ENCODE measurements at places on chromosomes 7 and 10.
A peak's percentile ranks its signal among the peaks of the same experiment; 100 is the strongest.

DNA sequence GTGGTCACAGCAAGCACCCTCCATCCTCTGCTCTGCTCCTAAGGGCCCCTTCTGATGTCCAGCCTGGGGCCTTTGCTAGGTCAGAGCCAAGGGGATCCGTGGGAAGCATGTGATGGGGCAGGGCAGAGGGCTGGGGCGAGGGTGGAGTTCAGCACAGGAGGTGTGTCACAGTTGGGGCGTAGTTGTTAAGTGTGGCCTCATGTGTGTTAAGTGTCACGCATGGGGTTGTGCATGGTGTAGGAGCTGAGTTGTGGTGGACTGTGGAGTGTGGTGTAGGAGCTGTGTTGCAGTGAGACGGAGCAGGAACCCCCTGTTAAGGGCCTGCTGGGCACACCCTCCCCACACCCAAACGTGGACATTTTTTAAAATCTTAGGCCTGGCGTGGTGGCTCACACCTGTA, 248.0 kb downstream of the USP6NL start:
- no peak overlapping the region for H3K27ac ChIP-seq
- H3K27me3 ChIP-seq = no peaks in the 10 kb centered on the region
- H3K4me1 ChIP-seq = no peaks in the 10 kb centered on the region
- DNase-seq = no peak
- no peak overlapping the region for H3K4me3 ChIP-seq

DNA sequence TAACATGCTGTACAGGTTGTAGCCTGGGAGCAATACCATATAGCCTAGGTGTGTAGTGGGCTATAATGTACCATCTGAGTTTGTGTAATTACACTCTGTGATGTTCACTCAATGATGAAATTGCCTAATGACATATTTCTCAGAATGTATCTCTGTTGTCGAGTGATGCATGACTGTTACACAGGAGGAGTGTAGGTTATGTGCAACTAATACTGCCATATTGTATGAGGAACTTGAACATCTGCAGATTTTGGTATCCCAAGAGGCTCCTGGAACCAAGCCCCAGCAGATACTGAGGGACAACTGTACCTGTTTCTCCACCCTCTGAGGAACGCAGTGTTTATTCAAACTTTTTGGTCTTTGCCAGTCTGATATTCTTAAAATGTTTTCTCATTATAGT, 38.6 kb downstream of the NACAD start:
- no peak overlapping the region for H3K27ac ChIP-seq
- H3K4me1 ChIP-seq = peaks cover 31% of the 10 kb centered on the region
- no peak for DNase-seq
- H3K4me3 ChIP-seq = no peak overlapping the region
- H3K27me3 ChIP-seq = no peaks in the 10 kb centered on the region
- H3K36me3 ChIP-seq = peaks cover 40% of the 10 kb centered on the region

DNA sequence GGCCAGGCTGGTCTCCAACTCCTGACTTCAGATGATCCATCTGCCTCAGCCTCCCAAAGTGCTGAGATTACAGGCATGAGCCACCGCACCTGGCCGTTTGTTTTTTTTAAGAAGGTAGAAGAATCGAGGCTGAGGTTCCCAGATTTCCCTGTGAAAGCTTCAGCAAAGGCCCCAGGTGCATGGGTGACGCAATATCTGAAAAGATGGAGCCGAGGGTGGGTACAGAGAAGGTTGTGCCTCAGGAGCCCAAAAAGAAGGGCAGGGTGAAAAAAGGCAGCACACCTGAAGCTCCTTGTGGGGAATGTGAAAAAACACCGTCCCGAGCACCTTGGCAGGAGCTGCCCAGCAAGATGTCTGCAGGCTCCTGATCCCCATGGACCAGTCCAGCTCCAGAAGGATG, 35.8 kb upstream of the NRF1 start:
- H3K27me3 ChIP-seq = no peaks in the 10 kb centered on the region
- no peaks in the 10 kb centered on the region for H3K36me3 ChIP-seq
- no peak overlapping the region for H3K27ac ChIP-seq
- DNase-seq = no peak
- H3K4me3 ChIP-seq = no peak overlapping the region
- H3K4me1 ChIP-seq = no peaks in the 10 kb centered on the region

- H3K27me3 ChIP-seq = no peaks in the 10 kb centered on the region
- no peaks in the 10 kb centered on the region for H3K4me1 ChIP-seq
- no peak for DNase-seq
- H3K36me3 ChIP-seq = no peaks in the 10 kb centered on the region
These were observed 6.3 kb upstream of the C10orf71 start for GRCh38 chr10:49292565-49293207.

DNA sequence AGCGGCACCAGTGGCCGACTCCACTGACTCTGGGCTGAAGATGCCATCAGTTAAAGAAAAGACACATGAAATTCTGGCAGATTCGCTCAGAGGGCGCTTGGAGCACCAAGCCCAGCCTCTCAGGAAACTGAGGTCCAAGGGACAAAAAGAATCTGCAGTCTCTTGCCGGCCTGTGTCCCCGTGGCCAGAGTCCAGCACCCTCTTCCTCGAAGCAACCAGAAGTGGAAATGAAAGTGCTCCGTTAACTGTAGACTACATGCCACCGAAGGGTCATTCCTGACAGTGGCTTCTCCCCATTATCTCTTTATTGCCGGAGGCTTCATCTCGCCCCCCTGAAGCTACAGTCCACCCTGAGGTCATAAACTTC, 1.0 kb upstream of the CHST15 start:
- no peak overlapping the region for H3K4me3 ChIP-seq
- H3K4me1 ChIP-seq = no peaks in the 10 kb centered on the region
- no peak for DNase-seq
- no peaks in the 10 kb centered on the region for H3K36me3 ChIP-seq

- no peaks in the 10 kb centered on the region for H3K27me3 ChIP-seq
- peaks cover 16% of the 10 kb centered on the region for H3K36me3 ChIP-seq
- DNase-seq = no peak
- peak overlapping the region; percentile 10 for H3K27ac ChIP-seq
- H3K4me1 ChIP-seq = peaks cover 83% of the 10 kb centered on the region
These were observed 115.3 kb downstream of the PIP4K2A start for GRCh38 chr10:22599048-22599561.

GRCh38 chr10:36468620-36469019, 656.8 kb upstream of the ANKRD30A start:
- no peaks in the 10 kb centered on the region for H3K27me3 ChIP-seq
- H3K27ac ChIP-seq = no peak overlapping the region
- H3K36me3 ChIP-seq = no peaks in the 10 kb centered on the region
- no peak for DNase-seq
- no peak overlapping the region for H3K4me3 ChIP-seq

DNA sequence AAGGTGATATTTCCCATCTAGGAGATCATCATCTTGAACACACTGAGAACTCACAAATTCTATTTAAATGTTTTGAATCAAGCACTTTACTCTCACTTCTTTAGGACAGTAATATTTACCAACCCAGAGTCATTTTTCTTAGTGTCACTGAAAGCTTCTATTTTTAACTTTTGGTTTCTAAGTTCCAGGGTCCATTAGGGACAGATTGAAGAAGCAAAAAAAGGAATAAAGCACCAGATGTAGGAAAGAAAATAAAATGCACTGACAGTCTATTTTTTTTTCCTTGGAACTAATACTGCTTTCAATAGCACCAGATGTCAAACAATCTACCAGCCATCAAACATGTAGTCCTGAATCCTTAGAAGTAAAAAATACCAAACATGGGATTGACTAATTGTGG, 526.7 kb upstream of the LRRN3 start:
- H3K27me3 ChIP-seq = no peaks in the 10 kb centered on the region
- H3K27ac ChIP-seq = no peak overlapping the region
- no peak for DNase-seq
- H3K4me1 ChIP-seq = no peaks in the 10 kb centered on the region
- no peaks in the 10 kb centered on the region for H3K36me3 ChIP-seq

- H3K36me3 ChIP-seq = no peaks in the 10 kb centered on the region
- DNase-seq = no peak
- H3K4me3 ChIP-seq = no peak overlapping the region
- no peaks in the 10 kb centered on the region for H3K27me3 ChIP-seq
These were observed 59.5 kb downstream of the LRRC18 start for GRCh38 chr10:48880016-48880705.

GRCh38 chr10:6581778-6582228, 1.7 kb upstream of the PRKCQ start:
- H3K36me3 ChIP-seq = no peaks in the 10 kb centered on the region
- H3K27me3 ChIP-seq = no peaks in the 10 kb centered on the region
- H3K4me1 ChIP-seq = peaks cover 50% of the 10 kb centered on the region
- H3K4me3 ChIP-seq = peak overlapping the region; percentile 81

GRCh38 chr10:7605565-7606295, 61.0 kb downstream of the ITIH5 start:
- H3K4me3 ChIP-seq = no peak overlapping the region
- no peak overlapping the region for H3K27ac ChIP-seq
- no peaks in the 10 kb centered on the region for H3K4me1 ChIP-seq
- no peaks in the 10 kb centered on the region for H3K27me3 ChIP-seq

- no peaks in the 10 kb centered on the region for H3K27me3 ChIP-seq
- H3K4me1 ChIP-seq = no peaks in the 10 kb centered on the region
- no peak overlapping the region for H3K4me3 ChIP-seq
- no peaks in the 10 kb centered on the region for H3K36me3 ChIP-seq
- DNase-seq = no peak
These were observed 15.4 kb downstream of the CTBP2 start for GRCh38 chr10:125144693-125145623.

- no peaks in the 10 kb centered on the region for H3K36me3 ChIP-seq
- H3K27ac ChIP-seq = no peak overlapping the region
- no peaks in the 10 kb centered on the region for H3K4me1 ChIP-seq
- H3K27me3 ChIP-seq = no peaks in the 10 kb centered on the region
- DNase-seq = no peak
These were observed 19.1 kb downstream of the WDR86 start for GRCh38 chr7:151390598-151391357.

GRCh38 chr10:110514848-110515247, 17.1 kb downstream of the DUSP5 start:
- no peak overlapping the region for H3K4me3 ChIP-seq
- H3K27ac ChIP-seq = no peak overlapping the region
- H3K4me1 ChIP-seq = no peaks in the 10 kb centered on the region
- H3K27me3 ChIP-seq = no peaks in the 10 kb centered on the region
- no peak for DNase-seq

GRCh38 chr7:28533731-28534531, 121.6 kb downstream of the CREB5 start:
- H3K27ac ChIP-seq = no peak overlapping the region
- H3K4me1 ChIP-seq = no peaks in the 10 kb centered on the region
- no peaks in the 10 kb centered on the region for H3K27me3 ChIP-seq
- H3K36me3 ChIP-seq = no peaks in the 10 kb centered on the region
- no peak overlapping the region for H3K4me3 ChIP-seq

GRCh38 chr7:158623241-158623640, 35.6 kb upstream of the PTPRN2 start:
- H3K4me3 ChIP-seq = no peak overlapping the region
- no peak for DNase-seq
- no peaks in the 10 kb centered on the region for H3K27me3 ChIP-seq
- no peaks in the 10 kb centered on the region for H3K36me3 ChIP-seq
- no peak overlapping the region for H3K27ac ChIP-seq
- H3K4me1 ChIP-seq = no peaks in the 10 kb centered on the region

DNA sequence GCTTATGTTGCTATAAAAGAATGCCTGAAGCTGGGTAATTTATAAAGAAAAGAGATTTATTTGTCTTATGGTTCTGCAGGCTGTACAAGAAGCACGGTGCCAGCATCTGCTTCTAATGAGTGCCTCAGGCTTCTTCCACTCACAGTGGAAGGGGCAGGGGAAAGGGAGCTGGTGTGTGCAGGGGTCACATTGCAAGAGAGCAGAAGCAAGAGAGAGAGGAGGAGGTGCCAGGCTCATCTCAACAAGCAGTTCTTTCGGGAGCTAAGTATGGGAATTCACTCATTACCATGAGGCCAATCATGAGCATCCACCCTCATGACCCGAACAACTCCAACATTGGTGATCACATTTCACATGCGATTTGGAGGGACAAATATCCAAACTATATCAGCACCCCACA, 17.2 kb upstream of the SLK start:
- no peak overlapping the region for H3K27ac ChIP-seq
- H3K4me1 ChIP-seq = no peaks in the 10 kb centered on the region
- H3K27me3 ChIP-seq = no peaks in the 10 kb centered on the region
- DNase-seq = no peak
- H3K36me3 ChIP-seq = no peaks in the 10 kb centered on the region

DNA sequence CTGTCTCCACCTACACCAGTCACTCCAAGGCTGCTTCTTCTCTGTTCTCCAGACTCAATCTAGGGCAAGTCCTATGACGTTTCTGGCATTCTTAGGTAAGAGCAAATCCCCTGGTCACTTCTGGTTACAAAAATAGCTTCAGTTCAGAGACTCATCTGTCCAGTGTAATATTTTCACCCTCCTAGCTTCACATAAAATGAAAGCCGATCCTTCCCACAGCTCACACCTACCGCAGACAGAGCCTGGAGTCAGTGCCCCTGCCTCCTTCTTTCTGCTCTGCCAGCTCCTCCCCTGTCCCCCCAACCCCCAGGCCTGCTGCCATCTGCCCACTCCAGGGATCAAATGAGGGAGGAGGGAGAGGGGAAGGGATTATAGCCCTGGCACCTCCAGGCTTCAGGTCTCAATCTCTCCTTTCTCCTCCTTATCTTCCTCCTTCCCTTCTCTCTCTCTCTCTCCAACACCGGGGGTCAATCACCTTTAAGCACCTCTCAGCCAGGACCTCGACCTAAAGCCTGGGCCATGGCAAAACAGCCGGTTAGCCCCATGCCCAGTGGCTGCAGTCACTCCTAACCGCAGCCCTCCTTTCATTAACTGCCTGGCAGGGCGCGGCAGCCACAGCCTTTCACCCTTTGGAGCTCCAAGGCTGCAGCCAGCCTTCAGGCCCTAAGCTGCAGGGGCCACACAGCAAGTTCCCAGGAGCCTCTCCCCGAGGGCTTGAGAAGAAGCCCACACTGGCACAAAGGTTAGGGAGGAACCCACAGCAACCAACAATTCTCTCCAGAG, 292.6 kb upstream of the MGMT start:
- no peaks in the 10 kb centered on the region for H3K36me3 ChIP-seq
- H3K27me3 ChIP-seq = no peaks in the 10 kb centered on the region
- no peak overlapping the region for H3K4me3 ChIP-seq

DNA sequence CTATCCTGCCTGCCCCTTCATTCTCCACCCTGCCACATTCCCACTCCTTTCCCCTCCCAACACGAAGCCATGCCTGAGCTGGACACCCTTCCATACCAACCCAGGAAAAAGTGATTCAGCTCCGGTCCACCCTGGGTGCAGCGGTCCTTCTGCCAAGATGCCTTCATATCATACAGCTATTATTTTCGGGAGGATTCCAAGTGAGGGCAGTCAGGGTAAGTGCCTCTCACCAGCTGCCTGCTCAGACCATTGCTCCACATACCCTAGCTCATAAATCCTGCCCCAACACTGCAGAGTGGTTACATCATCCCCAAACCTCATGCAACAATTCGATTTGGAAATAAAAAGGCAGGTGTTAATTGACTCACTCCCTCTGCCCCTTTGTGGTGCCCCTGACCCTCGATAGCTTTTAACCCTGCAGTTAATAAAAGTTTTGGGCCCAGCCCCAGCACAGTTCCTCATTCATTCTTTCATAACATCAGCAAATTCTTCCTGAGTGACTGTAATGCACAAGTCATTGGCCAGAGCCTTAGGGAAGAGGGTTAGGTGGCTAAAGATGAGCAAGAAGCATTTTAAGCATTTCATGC, 42.6 kb downstream of the ZNF503 start:
- DNase-seq = no peak
- no peak overlapping the region for H3K27ac ChIP-seq
- H3K27me3 ChIP-seq = no peaks in the 10 kb centered on the region

Data from CD8-positive, alpha-beta memory T cell (primary cell).